Fibroblast of pulmonary artery (primary cell): ENCODE measurements at places on chromosomes 5 and 9.
A peak's percentile ranks its signal among the peaks of the same experiment; 100 is the strongest.

- DNase-seq = no peak
Measured at GRCh38 chr5:135718151-135718550, 116.3 kb upstream of the SLC25A48 start.

- no peak for DNase-seq
Measured at GRCh38 chr5:107395632-107396350, 274.9 kb downstream of the EFNA5 start.

DNA sequence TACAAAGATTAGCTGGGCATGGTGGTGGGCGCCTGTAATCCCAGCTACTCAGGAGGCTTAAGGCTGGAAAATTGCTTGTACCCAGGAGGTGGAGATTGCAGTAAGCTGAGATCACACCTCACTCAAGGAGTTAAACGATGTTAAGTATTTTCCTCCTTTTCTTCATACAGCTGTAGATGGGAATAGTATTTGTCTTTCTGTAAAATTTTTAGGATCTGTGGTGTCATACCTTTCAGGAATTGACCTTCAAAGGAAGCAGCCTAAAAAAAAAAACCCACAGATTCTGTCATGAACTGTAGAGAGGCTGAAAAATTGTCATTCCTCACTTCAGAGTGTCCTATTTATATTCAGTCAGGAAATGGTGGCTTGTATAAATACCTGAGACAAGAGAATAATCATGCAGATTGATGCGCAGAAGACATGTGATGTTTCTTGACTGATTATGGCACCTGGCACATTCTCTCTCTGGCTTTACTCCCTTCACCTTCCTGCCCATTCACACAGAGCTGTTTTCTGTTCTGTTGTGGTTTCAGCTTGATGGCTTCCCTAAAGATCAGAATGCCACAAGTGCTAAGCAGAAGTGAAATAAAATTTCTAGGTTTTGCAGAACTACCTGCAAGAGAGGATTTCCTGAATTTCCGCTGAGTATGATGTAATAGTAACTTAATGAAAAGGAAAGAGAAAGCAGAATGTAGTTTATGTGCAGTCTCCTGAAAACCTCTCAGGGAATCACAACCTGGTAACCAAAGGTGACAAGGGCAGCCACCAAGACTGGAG, 3.8 kb downstream of the IFNA1 start:
- DNase-seq = no peak

- DNase-seq = no peak
Measured at GRCh38 chr5:95317687-95318086, 32.8 kb upstream of the MCTP1 start.

DNA sequence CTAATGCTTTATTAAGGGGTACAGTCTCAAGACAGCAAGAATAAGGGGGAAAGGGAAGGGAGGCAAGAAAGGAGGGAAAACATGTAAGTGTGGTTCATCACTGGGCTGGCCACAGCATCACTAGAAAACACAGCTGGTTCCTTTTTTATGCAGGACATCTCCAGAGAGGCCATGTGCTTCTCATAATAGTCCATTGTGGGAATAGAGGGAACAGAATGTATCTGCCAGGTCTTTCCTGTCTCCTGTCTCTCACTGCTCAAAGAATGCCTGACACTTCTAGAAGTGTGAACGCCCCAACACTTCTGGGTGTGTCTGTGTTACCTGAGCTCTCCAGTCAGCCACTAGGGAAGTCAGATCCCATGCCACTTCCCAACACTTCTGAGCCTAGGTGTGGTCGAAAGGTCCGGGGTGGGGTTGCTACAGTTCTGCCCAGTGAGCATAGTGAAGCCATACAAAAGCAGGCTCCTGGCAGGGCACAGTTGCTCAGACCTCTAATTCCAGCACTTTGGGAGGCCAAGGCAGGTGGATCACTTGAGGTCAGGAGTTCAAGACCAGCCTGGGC, 255.6 kb upstream of the SLC30A5 start:
- no peak for DNase-seq

DNA sequence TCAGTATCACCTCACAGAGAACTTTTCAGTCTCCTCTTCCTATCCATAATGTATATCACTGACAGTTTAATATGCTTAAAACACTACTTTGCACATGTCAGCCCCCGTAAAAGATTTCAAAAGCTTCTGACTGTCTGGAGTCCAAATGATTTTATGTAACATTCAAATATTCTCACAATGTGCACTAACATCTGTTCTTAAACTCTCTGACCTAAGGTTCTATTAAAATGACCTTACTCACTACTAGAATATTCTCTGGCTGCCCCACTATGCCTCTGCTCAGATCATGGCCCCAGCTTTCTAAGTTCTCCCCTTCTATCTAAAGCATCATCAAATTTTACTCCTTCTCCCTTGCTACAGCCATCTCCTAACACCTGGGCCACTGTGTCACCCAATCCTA, 52.5 kb downstream of the AP3B1 start:
- no peak for DNase-seq

DNA sequence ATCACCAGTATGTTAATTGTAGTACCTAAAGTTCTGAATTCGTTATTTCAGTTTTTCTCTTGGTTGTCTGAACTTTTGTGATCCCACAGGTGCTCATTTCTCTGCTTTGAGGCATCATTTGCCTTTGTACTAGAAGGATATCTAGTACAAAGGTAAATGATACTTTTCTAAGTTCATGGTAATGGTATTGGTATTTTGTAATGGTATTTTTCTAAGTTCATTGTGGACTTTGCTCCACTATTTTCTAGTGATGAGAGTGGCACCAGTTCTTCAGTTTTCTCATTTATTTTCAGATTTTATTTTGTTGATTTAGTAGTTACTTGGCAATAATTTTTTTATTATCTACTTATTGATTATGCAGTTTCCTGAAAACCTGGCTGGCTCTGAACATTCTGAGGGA, 42.0 kb downstream of the RAB24 start:
- DNase-seq = no peak

DNA sequence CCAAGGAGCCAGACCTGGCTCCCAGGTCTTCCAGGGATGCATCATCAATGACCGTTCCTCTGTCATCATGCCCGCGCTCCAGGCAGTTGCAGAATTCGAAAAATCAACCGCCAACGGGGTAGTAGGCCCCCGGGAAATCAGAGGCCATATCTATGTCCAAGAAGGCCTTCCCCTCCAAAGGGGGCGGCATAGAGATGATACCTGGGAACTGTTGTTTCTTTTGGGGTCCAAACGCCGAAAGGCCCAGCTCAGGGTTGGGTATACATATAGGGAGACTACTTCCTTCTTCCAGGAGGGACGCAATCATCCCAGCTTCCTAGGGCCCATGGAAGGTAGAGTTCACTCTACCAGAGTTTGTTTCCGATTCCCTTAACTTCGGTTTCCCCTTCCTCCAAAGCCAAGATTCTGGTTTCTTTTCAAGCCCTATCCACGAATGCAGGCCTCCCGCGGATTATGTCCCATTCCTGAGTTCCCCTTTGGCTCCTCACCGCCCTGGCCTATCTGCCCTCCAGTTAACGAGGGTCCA, 754 bp downstream of the DCAF12 start:
- peak; percentile 8 for DNase-seq

DNA sequence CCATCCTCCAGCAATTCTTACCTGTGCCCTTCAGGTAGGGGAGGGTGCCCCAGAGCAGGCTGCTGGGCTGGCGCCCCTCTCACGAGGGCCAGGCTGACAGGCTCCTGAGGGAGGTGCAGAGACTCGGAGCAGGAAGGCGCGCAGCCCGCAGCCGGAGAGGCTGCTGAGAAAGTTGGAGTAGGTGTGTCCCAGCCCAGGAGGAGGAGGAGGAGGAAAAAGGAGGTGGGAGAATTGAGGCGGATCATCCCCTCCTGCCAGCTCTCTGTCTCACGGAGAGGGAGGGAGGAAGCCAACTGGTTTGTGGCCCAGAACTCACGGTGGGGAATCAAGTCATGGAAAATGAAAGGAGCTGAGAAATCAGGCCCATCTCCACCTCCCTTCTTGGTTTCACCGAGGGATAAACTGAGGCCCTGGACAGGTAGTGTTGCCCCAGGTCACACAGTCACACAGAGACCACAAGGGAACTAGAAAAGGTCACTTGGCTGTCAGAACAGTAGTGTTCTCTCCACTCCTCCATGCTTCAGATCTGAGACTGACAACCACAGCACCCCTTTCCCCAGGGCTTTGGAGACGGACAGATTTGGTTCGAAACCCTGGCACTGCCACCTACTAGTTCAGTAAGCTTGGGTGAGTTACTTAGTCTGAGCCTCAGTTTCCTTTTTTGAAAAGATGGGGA, at the start of gene FAT2:
TSS of gene FAT2 (minus strand) at position 188 of the 676 bp plus-strand sequence. CDS start 22,400 bp downstream, outside the sequence.
- DNase-seq = no peak

- DNase-seq = no peak
Measured at GRCh38 chr5:68555907-68556681, 340.5 kb downstream of the PIK3R1 start.

DNA sequence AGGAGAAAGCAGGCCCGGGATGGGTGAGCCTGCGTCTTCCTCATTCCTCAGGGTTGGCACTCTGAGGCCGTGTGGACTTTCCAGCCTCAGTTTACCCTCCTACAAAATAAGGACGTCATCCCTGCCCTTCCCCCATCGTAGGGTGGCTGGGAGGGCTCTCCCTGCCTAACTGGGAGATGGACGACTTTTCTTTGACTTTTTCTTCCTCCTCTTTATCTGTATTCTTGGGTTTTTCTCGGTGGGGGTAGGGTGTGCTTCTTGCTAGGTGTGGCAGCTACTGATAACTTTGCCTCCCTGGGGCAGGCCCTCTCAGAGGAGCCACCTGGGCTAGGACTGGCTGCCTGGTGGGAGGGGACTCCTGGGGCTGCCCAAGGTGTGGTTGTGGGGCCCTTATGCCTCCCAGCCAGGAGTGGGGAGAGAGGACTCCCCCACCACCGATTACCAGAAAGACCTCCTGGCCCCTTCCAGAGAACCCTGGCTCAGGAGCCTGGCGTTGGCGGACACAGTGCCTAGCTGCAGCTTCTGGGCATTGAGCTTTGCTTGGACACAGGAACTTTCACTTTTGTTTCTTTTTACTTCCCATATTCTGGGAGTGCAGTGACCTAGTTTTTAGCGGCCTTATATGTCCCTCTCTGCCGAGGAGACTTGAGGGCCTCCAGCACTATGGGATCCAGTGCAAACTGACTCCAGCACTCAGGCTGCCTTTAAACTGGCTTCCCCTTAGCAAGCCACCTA, 6.1 kb downstream of the GLIPR2 start:
- no peak for DNase-seq

- DNase-seq = peak; percentile 77
Measured at GRCh38 chr9:115204904-115205453, 87.0 kb upstream of the TNC start.

DNA sequence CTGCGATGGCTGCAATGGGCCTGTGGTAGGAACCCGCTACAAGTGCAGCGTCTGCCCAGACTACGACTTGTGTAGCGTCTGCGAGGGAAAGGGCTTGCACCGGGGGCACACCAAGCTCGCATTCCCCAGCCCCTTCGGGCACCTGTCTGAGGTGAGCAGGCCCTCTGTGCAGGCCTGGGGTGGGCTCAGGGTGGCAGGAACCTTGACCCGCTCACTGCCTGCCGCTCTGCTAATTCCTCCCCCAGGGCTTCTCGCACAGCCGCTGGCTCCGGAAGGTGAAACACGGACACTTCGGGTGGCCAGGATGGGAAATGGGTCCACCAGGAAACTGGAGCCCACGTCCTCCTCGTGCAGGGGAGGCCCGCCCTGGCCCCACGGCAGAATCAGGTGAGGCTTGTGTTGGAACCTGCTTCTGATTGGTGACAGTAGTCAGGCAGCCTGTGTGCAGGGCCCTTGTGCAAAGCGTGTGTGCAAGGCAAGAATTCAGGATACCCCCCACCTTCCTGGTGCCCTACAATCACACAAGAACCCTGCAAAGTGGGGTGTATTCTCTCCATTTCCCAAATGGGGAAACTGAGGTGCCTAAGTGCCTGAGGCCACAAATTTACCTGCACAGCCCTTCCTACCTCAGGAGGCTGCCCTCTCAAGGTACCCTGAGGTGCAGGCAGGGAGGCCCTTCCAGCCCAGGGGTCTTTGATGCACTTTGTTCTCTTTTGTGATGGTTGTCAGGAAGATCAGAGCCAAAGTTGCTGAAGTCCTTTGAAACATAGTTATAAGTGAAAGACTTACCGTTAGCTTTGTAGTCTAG, 3.4 kb downstream of the SQSTM1 start:
- no peak for DNase-seq

DNA sequence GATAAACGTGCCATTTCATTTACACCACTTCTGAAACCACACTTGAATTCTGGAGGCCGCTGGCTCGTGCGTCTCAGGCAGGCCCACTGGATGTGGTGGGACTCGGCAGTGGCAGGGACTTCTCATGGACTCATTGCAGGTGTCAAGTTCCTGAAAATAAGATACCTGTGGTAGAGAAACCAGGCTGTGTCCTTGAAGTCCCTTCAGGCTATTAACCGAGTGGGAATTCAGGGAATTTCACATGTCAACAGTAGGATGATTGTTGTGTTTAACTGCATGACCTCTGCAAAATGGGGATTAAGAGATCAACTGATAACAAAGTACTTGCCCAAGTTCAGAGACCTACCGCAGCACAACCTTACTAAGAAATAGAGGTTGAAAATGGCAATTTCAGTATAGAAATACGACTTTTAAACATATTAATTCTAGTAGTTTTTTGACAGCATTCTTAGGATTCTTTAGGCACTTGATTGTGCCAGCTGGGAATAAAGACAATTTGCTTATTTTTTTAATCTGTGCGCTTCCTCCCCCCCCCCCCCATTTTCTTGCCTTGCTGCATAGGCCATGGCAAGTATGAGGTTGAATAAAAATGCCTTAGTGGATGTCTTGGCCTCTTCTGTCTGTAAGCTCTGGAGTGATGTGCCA, 26.8 kb downstream of the TRIP13 start:
- DNase-seq = no peak

- peak; percentile 3 for DNase-seq
Measured at GRCh38 chr9:119639287-119639955, 270.2 kb upstream of the BRINP1 start.

DNA sequence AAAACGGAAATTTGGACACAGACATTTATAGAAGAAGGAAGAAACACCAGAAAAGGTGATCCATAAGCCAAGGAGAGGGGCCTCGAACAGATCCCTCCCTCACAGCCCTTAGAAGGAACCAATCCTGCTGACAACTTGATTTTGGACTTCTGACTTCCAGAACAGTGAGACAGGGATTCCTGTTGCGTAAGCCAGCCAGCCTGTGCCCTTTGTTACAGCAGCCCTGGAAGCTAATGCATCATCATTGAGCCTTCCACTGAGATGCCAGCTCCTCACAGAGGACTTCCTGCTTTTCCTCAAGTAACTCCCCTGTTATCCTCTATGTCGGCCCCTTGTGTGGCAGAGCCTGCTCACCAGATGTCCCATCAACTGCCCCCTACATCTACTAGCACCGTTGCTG, 94.1 kb downstream of the JMY start:
- DNase-seq = peak; percentile 32

DNA sequence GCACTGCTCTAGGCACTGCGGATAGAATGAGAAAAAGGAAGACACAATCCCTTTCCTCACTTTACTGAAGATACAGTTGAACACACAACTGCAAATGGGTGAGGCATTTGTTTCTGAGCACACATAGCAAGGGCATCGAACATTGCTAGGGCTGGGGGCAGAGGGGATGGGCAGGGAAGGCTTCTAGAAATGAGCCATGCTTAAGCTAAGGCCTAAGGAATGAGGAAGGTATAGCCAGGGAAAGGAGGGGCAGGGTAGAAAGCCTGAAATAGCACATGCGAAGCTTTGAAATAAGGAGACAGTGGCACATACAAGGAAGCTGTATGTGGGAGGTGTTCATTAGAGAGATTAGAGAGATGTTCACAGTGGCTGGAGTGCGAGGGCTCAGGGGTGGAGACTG, 92.7 kb downstream of the KIF4B start:
- DNase-seq = no peak

- DNase-seq = no peak
Measured at GRCh38 chr5:158011422-158011821, 152.5 kb upstream of the CLINT1 start.

- DNase-seq = no peak
Measured at GRCh38 chr9:134189470-134190231, 25.3 kb upstream of the RNU6ATAC start.
